ENCODE measurements at places on chromosomes 1 and 21. TPM values are rescaled to one million over a fixed set of nuclear protein-coding genes. Genes with fewer than 3 reads are reported as not detected.

DNA sequence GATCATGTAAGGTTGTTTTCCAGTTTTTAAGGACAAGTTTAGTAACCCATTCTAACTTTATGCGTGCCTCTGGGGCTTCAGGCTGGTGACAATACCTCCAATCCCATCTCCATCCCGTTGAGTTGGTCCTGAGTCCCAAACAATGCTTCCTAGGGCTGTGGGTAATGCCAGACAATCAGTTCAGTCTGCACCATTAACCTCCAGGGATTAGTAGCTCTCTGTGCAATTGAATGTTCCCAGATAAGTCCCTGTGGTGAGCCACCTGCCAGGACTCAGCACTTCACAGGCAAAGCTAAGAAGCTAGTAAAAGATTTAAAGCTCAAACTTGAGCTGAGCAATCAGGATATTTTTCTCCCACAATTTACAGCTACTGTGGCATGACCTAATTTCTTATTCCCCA, 462.2 kb upstream of the PTBP2 start:
- no peak for DNase-seq

GRCh38 chr1:181626279-181626938, 143.1 kb downstream of the CACNA1E start:
- no peak for DNase-seq

DNA sequence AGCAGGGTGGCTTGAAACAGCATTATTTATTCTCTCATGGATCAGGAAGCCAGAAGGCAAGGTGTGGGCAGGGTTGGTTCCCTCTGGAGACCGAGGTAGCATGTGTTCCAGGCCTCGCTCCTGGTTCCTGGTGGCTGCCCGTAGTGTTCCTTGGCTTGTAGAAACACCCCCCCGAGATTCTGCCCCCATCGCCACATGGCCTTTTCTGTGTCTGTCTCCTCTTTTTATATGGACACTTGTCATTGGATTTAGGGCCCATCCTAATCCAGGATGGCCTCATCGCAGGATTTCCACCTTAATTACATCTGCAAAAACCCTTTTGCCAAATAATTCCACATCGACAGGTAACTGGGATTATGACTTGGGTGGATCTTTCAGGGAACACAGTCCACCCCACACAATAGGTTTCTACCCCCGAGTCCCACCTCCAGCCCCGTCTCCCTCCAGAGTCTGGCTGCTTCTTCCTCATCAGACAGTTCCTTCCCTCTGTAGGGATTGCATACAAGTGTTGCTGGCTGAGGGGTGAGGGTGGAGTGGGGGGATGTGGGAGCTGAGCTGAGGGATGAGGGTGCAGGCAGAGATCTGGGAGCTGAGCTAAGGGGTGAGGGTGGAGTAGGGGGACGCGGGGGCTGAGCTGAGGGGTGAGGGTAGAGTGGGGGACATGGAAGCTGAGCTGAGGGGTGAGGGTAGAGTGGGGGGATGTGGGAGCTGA, 12.3 kb upstream of the NPHP4 start:
- no peak for DNase-seq

GRCh38 chr1:90176530-90176929, 181.6 kb downstream of the ZNF326 start:
- peak; percentile 93 for DNase-seq

LCA5L gene
- 1.8 TPM for total RNA-seq

DNA sequence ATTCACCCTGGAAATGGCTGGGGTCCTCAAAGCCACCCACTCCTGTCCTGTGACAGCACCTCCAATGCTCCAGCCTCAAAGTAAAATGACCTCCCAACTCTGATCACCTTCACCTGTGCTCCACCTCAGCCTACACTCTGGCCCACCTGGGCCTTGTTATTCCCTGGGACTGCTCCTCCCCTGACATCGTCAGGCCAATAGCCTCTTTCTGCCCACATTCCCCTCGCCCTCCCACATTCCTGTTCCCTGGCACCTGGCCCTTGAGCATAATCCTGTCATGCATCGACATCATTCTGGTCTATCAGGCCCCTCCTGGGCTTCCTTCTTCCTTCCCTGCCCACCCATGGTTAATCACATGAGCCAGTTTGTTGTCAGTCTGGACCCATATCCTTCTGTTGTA, 13.2 kb upstream of the BCAR3 start:
- peak; percentile 92 for DNase-seq

RXFP4 gene
- 0.33 TPM for total RNA-seq

DNA sequence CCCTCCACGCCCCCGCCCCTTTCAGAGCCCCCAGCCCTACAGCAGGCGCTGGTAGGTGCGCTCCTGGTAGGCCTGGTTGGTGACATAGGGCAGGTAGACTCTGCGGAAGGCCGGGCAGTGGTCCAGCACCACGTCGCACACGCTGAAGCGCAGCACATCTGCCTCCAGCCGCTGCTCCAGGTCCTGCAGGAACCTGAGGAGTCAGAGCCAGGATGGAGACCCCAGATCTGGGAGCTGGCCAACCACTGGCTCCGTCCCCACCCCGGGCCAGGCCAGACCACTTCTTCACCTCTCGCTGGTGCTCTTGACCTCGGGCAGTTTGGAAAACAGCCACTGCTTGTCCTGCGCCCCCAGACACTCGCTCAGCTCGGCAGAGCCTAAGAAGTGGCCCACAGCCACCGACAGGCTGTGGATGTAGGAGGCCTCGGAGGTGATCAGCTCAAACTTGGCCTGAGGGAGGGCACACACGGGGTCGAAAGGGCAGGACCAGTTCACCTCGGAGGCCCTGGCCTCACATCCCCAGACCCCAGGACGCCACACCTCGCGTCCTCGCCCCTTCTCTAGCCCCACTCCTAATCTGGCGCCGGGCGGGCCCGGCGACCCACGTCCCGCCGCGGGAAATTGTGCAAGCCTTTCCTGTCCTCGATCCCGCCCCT, 6.4 kb downstream of the ARHGEF19 start:
- no peak for DNase-seq

DNA sequence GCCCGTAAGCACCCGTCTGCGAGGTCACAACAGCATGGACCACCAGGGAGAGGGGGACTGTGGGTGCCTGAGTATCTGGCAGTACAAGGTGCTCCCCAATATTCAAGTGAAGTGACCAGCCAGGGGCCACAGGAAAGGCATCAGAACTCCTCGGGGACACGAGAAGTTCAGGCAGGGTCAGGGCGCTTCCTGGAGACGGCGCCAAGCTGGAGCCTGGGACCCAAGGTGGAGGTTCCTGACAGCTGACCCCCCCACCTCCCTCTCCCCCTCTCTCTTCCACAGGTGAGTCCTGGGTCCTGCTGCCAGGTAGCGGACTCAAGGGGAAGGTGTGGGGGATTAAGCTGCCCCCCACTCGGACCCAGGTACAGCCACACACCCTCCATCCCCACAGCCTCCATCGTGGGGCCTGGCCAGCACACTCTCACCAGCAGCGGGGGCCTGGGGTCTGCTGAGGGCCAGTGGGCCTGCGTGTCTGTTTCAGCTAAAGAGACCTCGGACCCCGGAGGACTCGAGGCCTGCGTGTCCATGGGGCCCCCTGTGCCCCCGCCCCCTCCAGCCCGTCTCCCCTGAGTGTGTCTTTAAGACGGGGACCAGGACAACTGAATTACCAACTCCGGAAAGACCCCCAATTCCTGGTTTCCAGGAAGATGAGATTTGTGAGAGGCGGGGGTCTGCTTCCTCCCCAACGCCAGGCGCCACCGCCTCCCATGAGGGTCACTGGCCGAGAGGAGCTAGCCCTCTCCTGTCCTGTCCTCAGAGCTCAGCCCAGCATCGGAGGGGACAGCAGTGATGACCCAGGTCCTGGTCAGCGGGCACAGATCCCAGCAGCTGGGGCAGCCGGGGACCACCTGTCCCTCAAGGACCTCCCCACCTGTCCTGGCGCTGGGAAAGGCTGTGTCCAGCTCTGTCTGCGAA, 6.2 kb downstream of the TNFRSF18 start:
- no peak for DNase-seq

UQCRHL gene
- total RNA-seq, result 5.1 TPM

All from PC-9 (cell line).